Hindlimb muscle (tissue), 1 donor: ENCODE measurements at places on chromosomes 6 and 20. TPM values are rescaled to one million over a fixed set of nuclear protein-coding genes. Genes with fewer than 3 reads are reported as not detected.

The NRN1 gene
- polyA plus RNA-seq, result 24.7 TPM

The ELOVL2 gene
- polyA plus RNA-seq, result 2.1 TPM

The FAM217B gene
- polyA plus RNA-seq, result 22.7 TPM

The HLA-DPB1 gene
- 19.2 TPM for polyA plus RNA-seq

The MATN4 gene
- polyA plus RNA-seq, result 0.45 TPM

The MYBL2 gene
- polyA plus RNA-seq, result 12.8 TPM

The RHAG gene
- polyA plus RNA-seq, result 1.7 TPM

The PROKR2 gene
- polyA plus RNA-seq, result not detected

The B4GALT5 gene
- polyA plus RNA-seq, result 36.3 TPM

The ZNF831 gene
- polyA plus RNA-seq, result 0.31 TPM

The ADGRF5 gene
- polyA plus RNA-seq, result 28.9 TPM

The FABP7 gene
- 0.39 TPM for polyA plus RNA-seq

The SPDEF gene
- not detected for polyA plus RNA-seq

The TNFRSF6B gene
- 1.6 TPM for polyA plus RNA-seq

The SLA2 gene
- polyA plus RNA-seq, result 0.13 TPM
